NCI-H2171 treated with DMSO at 0.1 percent for 48 hours (cell line): ENCODE measurements at places on chromosomes 11 and 22.

- no peak for DNase-seq
Observed at GRCh38 chr11:19275496-19275895, 34.8 kb upstream of the E2F8 start.

- DNase-seq = no peak
Observed at GRCh38 chr11:70758206-70758605, 359.9 kb downstream of the CTTN start.

- no peak for DNase-seq
Observed at GRCh38 chr11:3056296-3057068, 741 bp downstream of the CARS1 start.

DNA sequence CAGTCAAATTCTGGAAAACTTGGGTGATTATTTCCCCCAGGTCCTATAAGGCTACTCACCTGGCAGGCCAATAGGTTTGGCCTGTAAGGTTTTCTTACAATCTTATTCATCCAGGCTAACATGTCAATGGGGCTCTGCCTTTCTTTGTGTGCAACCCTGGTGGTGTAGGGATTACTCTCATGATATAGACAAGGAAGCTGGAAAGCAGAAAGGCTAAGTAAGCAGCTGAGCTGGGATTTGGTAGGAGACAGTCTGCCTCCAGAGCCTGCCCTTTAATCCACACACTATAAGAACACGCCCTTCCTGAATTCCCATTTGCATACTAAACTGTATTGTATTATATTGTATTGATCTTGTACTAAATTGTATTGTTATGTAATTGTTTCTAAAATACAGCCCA, 373.3 kb upstream of the CCDC90B start:
- DNase-seq = no peak

DNA sequence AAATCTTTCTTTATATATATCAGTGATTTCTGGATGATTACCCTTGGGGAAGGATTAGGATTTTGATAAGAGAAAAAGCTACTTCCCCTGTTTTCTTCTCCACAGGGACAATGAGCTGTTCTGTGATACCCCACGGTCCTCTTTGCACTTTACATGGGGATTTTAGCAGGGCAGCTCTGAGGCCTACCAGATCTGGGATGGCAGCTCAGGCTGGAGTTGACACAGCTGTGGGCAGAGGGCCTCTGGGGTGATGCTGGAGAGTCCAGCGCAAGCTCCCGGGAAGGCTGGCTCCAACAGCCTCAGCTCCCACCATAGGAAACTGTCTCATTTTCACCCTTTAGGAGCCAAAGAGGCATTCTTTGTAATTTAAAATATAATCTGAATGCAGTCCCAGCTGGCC, 383.8 kb upstream of the NARS2 start:
- DNase-seq = no peak

DNA sequence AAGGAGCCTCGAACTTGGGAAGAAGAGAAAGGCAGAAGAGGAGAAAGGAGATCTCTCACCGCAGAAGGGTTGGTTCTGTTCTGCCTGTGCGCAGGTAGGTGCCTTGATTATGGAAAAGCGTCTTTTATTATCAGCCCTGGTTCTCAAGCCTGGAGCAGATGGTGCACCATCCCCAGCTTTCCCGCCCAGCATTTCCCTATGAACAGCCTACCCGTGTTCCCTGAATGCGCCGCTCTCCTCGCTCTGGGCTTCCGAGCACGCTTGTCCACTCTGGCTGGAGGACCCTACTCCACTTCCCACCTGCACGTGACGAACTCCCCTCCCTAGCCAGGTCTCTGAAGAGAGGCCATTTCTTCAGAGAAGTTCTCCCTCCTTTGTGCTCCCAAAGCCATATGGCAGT, 15.2 kb downstream of the IGSF9B start:
- DNase-seq = no peak

DNA sequence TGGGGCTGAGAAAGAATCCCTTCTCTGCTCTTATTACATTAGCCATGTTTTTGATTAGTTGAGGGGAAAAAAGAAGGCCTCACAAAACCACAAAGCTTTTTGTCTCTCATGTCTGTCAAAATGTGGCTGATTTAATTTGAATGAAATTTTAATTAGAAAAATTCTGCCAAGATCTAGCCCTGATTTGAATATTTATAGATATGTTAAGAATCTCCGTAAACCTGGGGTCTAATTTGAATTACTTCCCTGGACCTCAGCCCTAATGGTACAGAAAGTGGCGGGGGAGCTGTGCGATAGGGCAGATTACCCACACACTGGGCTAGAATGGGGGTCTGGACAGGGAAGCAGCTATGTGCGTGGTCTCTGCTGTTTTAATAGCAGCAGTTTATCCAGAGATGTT, 141.3 kb upstream of the TTC12 start:
- no peak for DNase-seq

- DNase-seq = no peak
Observed at GRCh38 chr11:17014321-17014832, at the start of gene PLEKHA7. TSS of gene PLEKHA7 (minus strand) at chr11:17014414. CDS start at chr11:17014401, 13 bp downstream.

- no peak for DNase-seq
Observed at GRCh38 chr11:133385781-133386180, 146.5 kb downstream of the OPCML start.

GRCh38 chr22:42695294-42695693, 25.4 kb downstream of the A4GALT start:
- no peak for DNase-seq

DNA sequence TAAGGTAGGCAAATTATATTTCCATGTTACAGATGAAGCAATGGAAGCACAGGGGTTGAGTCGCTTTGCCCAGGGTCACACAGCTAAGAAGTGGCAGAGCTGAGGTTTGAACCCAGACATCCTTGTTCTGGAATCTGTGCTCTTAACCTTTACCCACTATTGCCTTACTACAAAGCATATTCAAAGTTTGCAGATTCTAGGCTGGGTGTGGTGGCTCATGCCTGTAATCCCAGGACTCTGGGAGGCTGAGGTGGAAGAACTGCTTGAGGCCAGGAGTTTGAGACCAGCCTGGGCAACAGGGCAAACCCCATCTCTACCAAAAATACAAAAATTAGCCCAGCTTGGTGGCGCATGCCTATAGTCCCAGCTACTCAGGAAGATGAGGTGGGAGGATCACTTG, 27.8 kb upstream of the TFIP11 start:
- no peak for DNase-seq

DNA sequence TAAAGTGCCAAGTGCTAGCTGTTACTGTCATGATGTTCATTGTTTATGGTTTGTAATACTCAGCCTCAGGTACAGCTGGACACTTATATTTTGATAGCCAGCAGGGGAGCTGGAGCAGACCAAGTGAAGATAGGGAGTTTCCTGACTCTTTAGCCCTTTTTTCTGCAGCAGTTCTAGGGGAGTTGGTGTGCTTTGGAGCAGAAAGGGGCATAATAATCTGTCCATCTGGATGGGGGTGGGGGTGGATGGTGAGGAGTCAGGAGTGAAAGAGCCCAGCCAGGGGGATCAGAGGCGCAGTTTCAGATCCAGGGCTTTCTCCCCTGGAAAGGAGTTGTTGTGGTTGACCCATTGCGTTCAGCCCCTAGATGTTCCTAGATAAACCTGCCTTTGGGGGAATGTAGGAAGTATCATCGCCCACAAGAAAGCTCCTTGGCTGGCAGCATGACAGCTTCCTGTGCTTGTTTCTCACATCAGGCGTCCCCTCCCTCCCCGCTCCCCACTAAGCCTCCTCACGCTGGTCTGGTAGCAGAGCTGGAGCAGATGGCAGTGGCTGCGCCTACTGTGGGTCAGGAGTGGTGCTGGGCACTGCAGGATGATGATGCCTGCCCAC, 41.9 kb downstream of the MED15 start:
- peak; percentile 74 for DNase-seq

DNA sequence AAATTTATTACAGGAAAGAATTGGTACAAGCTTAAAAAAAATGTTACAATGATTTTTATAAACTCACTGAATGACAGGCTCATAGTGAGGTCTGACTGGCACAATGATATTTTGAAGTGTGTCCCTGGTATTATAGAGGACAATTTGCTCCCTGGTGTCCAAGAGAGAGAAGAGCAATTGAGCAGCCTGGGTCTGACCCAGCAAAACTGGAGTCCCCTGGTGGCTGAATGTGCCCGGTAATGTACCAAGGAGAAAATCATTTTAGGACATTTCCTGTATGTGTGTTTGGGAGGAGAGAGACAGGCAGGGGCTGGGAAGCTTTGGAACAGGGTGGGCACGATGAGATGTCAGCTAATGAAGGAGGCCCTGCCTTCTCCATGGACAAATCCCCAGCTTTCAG, 125.3 kb downstream of the APOL5 start:
- peak; percentile 4 for DNase-seq

DNA sequence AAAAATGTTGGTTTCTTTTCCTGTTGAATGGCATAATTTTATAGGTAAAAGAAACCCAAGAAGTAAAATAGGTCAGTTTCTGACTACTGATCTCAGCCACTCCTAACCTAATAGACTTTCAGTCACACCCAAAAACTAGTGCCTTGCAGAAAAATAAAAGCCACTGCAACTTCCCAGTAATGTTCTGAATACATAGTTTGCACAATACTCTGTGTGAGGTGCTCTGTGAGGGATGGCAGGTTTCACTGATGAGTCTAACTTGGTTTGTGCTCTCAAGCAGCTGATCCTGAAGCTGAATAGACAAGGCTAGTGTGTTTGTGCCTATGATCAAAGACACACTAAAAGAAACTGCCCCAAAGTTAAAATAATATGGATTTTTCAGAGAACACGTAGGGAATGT, 758.3 kb downstream of the NELL1 start:
- no peak for DNase-seq

- DNase-seq = peak; percentile 67
Observed at GRCh38 chr22:23743303-23743705, 7.6 kb downstream of the ZNF70 start.

DNA sequence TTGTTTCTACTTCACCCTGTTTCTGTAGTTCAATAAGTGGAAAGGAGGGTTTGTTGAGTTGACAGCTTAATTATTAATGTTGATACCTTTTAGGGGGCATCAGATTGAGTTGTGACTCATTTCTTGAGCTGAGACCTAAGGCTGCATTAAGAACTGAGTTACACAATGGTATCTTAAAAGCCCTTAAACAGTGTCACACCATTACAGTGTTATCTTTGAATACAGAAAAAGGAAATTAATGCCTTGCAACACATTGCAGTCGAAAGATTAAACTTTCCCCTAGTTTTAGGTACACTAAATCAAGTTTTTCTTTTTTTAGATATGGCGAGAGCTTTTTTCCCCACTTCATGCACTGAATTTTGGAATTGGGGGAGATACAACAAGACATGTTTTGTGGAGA, 16.7 kb downstream of the PAFAH1B2 start:
- no peak for DNase-seq

- no peak for DNase-seq
Observed at GRCh38 chr22:39230261-39231196, 14.3 kb downstream of the PDGFB start.

- peak; percentile 72 for DNase-seq
Observed at GRCh38 chr22:42553475-42554361, at the start of gene SERHL2. TSS of gene SERHL2 (plus strand) at chr22:42553956. CDS start at chr22:42554021, 65 bp downstream.

DNA sequence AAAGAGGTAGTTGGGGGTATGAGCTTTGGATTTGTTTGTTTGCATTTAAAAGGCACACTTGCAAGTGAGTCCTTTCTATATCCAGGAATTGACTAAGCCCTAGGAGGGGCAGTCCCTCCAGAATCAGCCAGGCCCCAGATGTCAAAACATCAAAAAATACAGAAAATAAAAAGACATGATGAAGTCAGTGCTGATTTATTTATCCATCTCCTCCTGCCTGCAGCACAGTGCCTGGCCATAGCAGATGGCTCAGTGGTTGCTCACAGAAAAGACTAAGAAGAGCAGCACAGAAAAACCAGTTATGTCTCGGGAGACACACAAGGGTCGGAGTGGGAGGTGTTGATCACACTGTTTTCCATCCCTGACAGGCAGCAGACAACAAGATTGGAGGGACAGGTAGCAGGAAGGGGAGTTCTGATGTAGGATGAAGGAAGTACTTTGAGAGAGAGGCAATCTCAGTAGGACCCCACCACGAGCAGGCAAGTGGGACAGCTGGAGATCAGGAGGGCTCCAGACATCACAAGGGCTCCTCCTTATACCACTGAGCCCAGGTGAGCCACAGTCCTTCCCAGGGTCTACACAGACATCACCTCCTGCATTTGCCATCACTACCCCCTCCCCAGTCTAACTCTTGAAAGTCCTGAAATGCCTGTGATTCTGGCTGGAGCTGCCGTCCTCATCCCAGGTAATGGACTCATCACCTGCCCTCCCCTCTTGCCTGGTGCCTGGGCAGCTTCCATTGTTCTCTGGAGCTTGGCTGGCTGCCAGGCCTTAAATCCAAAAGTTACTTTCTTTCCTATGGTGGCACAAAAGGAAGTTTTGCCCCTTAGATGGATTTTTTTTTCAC, 32.3 kb downstream of the TMPRSS5 start:
- DNase-seq = peak; percentile 16

GRCh38 chr11:47177846-47178245, 1.2 kb upstream of the ARFGAP2 start:
- DNase-seq = no peak

- DNase-seq = no peak
Observed at GRCh38 chr11:126332221-126332711, 23.2 kb upstream of the ST3GAL4 start.

- DNase-seq = no peak
Observed at GRCh38 chr11:2209900-2210321, 38.3 kb upstream of the TH start.

DNA sequence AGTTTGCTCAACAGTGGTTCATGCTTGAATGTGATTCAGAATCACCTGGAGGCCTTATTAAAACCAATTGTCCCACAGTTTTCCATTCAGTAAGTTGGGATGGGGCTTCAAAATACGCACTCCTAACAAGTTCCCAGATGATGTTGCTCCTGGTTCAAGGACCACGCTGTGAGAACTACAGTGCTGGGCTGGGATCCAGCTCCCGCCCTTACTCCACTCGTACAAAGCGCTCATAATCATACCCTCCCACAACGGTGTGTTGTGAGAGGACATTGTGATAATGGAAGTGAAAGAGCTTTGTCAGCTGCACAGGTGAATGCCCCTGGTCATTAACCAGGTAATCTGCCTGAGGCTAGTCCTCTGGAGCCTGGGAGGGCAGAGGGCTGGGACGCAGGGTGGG, 1.3 kb upstream of the CD82 start:
- no peak for DNase-seq

DNA sequence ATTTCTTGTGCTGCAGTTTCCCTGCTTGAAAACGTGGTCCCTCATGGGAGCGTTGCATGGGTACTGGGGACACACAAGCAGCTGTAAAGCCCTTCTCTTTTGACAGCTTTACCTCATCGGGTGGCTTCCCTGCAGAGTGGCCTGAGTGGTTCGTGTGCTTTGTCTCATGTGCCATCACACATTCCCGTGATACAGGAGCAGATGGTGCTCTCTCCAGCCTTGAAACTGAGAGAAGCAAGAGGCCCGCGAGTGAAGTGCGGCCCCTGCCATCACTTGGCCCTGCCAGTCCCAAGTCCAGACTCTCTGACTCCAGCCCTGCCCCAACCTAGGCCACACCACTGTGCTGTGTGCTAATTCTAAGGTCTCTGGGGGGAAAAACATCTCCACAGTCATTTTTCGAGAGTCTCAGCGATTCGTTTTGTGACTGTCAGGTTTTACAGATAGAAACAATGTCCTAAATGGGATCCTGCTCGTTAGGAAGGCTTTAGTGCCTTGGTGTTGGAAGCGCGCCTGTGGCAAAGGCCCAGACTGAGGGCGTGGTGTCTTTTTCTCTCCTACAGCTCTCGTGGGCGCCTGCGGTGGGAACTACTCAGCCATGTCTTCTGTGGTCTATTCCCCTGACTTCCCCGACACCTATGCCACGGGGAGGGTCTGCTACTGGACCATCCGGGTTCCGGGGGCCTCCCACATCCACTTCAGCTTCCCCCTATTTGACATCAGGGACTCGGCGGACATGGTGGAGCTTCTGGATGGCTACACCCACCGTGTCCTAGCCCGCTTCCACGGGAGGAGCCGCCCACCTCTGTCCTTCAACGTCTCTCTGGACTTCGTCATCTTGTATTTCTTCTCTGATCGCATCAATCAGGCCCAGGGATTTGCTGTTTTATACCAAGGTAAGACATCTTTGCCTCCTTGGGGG, 64.2 kb downstream of the KREMEN1 start:
- peak; percentile 92 for DNase-seq
